SHP77 (cell line): ENCODE measurements at places on chromosomes 2 and 18.

DNA sequence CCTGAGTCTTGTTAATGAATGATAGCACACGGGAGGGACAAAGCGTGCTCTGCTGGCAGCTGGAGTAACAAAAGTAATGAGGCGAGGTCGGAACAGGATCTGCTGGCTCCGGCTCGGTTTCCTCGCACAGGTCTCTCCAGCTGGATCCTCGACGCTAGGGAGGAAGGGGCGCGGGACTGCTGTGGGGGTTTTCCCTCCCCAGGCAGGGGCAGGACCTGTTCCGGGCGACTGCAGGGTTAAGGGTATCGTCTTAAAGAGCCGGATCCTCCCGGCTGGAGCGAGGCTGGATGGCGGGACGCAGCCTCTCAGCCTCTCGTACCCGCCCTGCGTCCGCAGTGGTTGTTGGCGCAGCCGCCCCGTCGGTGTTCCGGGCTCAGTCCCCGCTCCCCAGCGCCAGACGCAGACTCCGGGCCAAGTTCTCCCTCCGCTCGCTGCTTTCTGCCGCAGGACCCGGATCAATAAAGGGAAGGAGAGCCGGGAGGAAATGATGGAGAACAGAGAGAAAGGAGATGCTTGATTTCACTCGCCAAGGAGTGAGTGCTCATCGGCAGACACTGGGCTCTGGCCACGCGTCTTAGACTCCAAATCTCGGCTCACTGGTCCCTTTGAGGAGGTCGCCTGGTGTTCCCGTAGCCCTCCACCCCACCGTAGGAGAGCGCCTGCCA lies 1.1 kb upstream of the LIPG start:
- no peak for DNase-seq

GRCh38 chr2:179235463-179236108 lies 29.0 kb downstream of the SESTD1 start:
- no peak for DNase-seq

- no peak for DNase-seq
These were observed 35.9 kb downstream of the EPC2 start for GRCh38 chr2:148680462-148680861.

- DNase-seq, result no peak
These were observed 186.6 kb downstream of the NOL4 start for GRCh38 chr18:34038086-34038485.

DNA sequence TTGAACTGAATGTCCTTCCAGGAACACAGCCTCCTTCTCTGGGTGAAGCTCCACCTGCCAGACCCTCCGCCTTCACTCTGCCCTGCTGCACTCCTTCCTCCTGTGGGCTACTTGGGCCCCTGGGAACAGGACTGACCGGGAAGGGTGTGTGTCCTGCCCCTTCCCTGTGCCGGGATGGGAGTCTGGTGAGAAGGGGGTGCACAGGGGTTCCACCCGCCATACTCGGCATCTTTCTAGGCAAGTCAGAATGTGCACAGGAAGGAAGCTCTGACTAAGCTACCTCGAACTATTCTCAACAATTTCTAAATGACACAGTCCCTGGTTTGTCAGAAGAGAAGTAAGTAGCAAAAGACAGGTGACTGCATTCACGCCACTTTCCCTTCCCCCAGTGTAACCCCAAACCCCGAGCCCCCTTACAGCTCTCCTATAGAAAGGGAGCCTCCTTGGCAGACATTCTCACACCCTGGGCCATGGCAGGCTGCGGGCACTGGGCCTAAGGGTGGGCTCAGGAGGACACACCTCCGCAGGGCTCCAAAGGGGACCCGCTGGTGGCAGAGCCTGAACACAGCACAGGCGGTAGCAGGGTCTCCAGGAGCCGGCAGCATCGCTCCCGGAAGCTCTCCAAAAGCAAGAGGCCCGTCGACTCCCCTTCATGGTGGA lies 184.1 kb downstream of the HDAC4 start:
- no peak for DNase-seq

GRCh38 chr2:126774761-126775160 lies 118.8 kb downstream of the GYPC start:
- no peak for DNase-seq

- DNase-seq, result no peak
These were observed 61.8 kb downstream of the CDH2 start for GRCh38 chr18:28115149-28115550.

DNA sequence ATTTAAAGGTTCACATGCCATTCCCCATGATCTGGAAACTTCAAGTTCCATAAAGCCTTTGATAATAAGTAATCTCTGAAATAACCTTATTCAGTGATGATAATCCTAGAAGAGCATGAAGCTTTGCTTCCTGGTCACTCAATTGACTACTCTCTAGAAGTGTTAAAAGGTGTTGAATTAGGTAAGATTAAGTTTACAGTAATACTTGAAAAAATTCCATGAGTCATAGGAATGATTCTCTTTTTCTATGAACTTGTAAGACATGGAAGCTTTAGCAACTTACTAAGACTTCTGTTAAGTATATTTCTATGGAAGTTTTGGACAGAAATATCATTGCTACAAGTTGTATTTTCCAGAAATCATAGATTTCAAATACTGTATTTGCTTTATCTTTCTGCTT lies 100.6 kb downstream of the MYO1B start:
- no peak for DNase-seq

DNA sequence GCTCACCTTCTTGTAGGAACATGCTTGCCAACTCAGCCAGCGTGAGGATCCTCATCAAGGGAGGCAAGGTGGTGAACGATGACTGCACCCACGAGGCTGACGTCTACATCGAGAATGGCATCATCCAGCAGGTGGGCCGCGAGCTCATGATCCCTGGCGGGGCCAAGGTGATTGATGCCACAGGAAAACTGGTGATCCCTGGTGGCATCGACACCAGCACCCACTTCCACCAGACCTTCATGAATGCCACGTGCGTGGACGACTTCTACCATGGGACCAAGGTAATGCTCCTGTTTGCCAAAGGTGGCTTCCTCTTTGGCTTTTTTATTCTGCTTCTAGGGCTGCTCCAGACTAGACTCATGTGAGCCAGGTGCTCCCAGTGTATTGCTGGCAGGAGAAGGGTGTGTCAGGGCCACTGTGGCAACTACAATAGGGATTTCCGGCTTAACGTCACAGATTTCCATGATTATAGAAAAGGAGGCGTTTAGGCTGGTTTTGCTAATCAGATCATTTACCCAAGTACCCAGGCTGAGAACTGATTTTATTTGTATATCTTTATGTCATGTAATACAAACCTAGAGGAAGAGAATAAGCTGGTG lies 50.6 kb downstream of the DPYSL5 start:
- DNase-seq, result no peak

- no peak for DNase-seq
These were observed 1082.5 kb upstream of the GYPC start for GRCh38 chr2:125573432-125573831.
